AG20443 (cell line): ENCODE measurements at places on chromosomes 1 and 21.

DNA sequence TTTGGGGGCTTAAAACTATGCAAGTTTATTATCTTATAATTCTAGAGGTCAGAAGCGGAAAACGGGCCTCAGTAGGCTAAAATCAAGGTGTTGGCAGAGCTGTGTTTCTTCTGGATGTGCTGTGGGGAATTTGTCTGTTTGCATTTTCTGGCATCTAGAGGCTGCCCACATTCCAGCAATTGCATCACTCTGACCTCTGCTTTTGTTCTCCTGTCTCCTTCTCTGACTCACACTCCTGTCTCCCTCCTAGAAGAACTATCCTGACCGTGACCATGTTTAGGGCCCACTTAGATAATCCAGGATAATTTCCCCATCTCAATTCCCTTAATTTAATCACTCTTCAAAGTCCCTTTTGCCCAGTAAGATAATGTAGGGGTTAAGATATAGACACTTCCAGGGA is 127.4 kb upstream of the DEPDC1 start:
- DNase-seq = peak; percentile 36

GRCh38 chr1:83942914-83943313 is 56.0 kb downstream of the TTLL7 start:
- peak; percentile 26 for DNase-seq

DNA sequence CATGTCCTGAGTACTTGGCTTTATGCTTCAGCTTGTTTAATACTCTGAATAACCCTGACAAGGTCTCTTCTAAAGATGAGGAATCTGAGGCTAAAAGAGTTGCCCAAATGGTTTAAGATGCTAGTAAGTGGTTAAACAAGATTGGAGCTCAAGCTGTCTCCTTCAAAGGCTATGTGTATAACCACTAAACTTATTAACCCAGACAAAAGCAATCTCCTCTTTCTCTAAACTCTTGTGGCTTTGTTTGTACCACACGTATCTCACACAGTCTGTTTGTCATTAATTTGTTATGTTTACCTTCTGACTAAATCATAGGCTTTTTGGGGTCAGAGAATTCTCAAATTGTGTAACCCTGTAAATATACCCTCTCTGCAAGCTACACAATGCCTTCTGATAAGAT is 89.9 kb downstream of the HMCN1 start:
- DNase-seq = no peak

- peak; percentile 70 for DNase-seq
These were observed 121.8 kb downstream of the HFM1 start for GRCh38 chr1:91282695-91283420.

DNA sequence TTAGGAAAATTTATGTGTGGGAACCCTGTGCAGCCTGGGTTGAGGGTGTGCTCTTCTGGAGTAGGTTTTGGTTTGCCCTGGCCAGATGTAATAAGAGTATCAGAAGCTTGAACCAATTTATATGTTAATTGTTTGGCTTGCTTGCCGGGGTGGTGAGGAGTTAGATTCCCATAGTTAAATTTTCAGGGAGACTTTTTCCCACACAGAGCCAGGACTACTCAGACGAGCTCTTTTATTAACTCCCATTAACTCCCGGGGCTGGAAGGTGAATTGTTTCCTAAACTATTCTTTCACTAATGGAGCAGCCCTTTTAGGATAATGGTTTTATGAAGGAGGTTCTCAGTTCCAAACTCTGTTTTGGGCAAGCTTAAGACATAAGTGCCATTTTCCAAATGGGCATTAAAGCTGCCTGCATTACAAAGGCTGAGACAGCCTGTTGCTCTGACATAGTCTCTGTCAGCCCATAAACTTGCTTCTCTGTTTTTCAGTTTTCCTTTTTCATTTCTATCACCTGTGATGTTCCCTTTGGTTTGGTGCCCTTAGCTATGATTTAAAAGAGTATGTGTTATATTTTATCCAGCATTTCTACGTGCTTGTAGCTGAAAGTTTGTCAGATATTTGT is 18.0 kb upstream of the RAB3GAP2 start:
- DNase-seq = no peak

- DNase-seq = no peak
These were observed 12.1 kb downstream of the SFPQ start for GRCh38 chr1:35180776-35181374.

- peak; percentile 77 for DNase-seq
These were observed 791 bp upstream of the PIK3R3 start for GRCh38 chr1:46133181-46133658.

DNA sequence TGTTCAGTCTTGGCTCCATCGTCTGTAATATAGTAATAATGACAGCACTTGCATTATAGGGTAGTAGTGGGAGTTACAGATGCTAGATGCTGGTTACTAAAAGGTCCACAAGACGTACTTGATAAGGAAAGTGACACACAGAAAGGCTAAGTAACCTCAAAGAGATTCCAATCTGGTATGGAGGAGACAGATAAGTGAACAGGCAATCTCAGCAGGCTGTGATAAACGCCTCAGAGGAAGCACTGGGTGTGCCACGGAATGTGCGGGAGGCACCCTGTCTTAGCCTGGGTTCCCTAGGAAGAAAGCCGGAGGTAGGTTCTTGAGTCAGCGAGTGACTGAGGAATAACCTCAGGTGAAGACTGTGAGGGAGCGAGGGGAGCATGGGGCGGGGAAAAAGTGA is 4.6 kb upstream of the CTPS1 start:
- no peak for DNase-seq
